ENCODE measurements at places on chromosomes 16 and 17.

DNA sequence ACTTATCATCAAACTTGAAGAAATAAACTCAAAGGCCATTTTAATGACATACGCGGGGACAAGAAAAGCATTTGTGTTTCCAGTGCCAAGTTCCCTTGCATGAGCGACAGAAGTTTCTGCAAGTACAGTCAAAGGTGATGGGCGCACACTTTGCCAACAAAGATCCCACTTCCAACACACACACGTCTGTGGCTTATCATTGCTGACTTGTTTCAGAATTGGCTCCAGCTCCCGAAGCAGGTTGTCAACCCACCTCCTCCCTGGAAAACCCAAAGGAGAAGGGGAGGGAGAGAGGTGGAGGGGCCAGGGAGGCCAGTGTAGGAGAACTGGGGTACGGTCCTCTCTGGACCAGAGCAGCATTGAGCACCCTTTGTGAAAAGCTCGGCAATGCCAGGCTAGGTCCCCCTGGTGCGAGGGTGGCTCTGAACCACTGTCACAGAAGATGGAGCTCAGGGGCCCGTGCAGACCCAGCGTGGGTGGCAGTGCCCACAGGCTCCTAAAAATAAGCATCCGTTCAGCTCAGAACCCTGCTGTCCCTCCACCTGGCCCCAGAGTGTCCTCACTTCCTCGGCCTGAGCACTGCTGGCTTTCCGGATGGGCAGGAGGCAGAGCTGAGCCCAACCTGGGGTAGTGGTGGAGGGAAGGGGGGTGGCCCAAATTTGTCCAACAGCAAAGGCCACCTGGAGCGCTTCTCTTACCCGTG, 33.2 kb downstream of the RBFOX3 start:
- no peak for DNase-seq

GRCh38 chr17:72142614-72143013, 21.8 kb downstream of the SOX9 start:
- DNase-seq = no peak

- no peak for DNase-seq
These were observed 591 bp downstream of the DHX38 start for GRCh38 chr16:72094266-72094610.

DNA sequence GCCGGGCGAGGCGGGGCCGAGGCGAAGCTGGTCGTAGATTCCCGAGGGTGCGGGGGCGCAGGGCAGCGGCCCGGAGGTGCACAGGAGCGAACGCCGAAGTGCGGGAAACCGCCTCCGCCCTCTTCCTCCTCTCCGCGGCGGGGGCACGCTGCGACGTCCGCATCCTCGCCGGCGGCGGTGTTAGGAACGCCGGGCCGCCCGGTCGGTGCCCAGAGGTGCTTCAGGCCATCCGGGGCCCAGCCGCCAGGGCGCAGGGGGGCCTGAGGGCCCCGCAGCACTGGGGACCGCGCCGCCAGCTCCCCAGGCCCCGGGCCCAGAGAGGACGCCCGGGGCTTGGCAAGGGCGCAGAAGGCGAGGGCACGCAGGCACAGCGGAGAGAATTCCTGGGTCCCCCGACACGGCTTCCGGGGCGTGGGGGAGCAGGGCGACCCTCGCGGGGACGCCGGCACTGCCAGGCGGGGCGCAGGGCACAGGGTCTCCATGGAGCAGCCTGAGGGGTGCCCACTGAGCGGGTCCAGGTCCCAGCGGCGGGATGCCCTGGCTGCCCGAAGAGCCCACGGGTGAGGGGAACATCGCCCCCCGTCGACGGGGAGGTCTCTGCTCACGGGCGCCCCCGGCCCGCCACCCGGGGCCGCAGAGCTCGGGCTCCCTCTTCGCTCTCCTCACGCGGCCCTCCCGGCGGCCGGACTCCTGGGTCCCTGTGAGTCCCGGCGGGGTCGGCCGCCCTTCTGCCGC, 576 bp downstream of the EPOP start:
- DNase-seq = no peak

DNA sequence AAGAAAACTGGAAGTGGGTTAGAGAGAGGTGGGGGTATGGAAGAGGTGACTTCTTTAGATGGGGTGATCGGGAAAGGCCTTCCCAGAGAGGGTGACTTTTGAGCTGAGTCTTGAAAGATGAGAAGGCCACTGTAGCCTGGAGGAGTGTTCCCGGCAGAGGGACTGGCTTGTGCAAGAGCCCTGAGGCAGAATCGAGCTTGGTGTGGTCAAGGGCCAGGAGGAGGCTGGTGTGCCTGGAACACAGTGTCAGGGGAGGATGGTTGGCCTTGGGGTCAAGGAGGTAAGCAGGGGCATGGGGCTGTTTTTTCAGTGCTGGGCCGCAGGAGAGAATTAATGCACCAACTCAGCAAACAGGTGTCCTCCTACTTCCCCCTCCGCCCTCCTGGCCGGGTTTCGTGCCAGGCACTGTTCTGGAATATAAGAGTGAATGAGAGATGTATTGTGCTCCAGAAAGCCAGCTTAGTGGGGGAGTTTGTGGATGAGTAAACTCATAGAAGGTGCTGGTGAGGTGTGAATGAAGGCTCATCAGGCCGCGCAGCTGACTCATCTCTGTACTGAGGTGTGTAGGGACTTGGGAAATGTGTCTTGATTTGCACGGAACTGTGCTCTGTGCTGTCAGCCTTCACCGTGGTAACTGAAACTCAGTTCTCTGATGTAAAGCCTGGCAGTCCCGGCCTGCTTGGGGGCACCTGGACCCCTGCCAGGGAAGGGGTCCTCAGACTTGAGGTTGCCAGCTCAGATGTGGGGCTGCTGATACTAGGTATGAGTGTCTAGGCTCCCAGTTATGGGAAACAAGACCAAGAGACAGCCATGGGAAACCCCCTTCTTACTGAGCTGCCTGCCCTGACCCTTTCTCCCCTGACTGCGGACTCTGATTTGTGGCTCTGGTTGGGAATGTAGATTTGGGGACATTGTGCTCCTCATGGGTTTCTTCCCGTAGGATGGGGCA, 15.3 kb downstream of the KSR1 start:
- no peak for DNase-seq

DNA sequence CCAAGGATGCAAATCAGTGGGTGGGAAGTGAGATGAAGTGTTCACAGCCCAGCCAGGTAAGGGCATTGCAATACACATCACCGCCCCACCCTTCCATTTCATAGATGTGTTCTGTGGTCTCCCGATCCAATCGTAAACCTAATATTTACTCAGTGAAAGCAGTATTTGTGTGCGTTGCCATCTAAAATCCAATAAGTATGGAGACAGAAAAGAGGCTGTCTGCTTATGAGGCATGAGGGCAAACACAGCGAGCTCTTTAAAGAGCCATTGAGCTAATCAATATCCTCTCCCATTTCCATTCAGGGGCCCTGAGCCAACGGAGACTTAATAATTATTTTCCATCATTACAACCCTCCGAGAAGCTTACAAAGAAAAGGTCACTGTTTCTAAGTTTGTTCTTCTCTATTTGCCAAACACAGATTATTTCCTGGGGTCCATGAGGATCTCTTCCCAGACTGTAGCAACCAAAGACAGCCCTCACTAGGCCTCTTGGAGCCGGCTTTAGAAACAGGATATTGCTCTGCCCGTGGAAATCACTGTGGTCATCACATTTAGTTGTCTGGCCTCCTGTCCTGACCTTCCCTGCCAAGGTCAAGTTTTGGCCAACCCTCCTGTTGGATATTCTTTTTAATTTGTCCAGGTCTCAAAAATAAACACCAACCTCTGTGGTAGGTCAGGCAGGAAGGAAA, 120.1 kb downstream of the SLC39A11 start:
- DNase-seq = no peak

DNA sequence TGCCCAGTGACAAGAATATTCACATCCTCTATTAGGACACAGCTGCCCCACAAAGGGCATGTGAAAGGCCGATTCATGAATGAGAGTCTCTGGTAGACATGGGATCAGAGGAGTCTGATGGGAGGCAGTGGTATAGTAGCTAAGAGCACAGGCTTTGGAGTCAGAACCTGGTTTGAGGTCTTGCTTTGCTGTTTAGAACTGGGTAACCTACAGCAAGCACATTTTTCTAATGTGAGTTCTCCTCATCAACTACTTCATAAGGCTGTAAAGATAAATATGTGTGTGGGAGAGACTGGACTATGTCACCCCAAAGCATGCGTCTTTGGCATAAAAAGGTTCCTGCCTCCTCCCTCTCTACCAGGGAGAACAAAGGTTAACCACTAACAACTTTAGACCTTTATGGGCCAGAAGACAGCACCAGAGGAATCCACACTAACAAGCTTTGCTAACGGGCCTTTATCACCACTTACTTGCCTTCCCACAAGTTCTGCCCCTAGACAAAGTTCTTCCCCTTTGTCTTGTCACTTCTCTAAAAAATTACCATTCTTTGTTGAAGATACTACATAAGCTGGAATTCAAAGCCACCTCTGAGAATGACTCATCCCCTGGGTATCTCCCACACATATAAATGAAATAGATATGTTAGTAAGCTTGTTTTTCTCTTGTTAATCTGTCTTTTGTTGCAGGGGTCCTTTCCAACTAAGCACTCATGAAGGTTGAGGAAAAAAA, 21.1 kb downstream of the CDR2 start:
- no peak for DNase-seq

GRCh38 chr17:77763023-77763422, 195.5 kb upstream of the TNRC6C start:
- no peak for DNase-seq

DNA sequence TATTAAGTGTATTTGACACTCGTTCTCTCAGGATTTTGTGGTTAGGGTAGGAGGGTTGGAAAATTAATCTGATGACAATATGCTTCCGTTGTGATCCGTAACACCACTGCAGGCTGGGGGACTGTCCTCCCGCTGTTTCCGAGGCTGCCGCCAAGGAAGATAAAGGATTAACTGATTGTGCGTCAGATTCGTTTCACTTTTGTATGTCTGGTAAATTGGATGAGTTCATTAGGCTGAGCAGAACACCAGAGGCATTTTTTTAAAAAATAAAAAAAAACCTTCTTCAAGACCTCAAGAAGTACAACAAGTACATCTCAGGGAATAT, 486.7 kb upstream of the SALL1 start:
- no peak for DNase-seq

DNA sequence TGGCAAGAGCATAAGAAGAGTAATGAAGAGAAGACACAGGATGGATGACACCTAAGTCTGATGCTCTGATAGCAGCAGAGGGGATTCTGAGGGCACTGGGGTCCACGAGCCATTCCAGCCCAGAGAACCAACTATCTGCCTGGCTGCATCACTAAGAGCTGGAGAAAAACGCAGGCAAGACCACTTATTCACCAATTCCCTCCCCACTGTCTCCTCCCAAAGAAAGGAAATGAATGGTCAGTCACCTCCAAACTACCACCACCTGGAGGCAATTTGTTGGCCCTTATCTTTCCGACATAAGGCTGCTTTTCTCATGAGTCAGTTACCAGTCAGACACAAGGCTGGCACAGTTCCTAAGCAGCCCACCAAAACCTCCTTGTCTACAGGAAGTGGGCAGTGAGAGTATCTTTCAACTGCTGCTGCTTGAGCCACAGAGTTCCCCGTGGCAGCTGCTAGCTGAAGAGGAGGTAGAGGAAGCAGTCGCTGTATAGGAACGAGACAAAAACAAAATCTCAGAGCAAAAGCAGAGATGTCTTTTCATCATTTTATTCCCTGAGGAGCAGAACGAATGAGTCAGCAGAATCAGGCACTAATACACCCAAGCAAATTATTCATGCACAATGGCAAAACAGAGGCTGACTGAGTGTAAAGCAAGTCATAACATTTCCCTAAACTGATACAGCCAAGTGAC, 111.1 kb downstream of the SMG6 start:
- DNase-seq = peak; percentile 96

DNA sequence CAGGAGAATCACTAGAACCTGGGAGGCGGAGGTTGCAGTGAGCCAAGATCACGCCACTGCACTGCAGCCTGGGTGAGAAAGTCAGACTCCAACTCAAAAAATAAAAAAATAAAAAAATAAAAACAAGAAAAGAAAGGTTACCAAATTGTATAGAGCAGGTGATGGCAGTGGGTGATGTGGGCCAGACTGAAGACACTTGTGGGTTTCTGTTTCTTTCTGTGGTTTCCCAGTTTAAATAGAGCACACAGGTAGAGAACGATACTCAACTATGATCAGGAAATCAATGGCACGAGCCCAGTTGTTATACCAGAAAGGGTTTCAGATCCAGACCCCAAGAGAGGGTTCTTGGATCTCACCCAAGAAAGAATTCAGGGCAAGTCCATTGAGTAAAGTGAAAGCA, 32.6 kb downstream of the NUBP1 start:
- no peak for DNase-seq

GRCh38 chr17:12768255-12768654, 21.0 kb upstream of the ARHGAP44 start:
- DNase-seq = no peak

DNA sequence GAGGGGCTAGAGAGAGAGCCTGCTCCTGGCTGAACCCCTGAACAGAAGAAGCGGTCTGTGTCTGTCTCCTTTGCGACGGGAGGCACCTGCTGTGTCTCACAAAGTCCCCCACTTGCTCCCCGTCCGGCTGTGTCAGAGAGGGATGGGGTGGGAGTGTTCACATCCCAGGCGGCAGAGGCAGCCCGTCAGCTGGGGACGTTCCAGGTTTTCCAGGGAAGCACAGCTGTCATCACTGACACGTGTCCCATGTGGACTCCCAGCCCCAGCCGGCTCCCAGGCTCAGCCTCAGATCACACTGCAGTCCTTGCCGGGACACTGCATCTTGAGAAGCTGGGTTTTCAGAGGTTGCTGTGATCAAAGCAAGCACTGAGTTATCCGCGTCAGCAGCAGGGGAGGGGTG, 1.6 kb downstream of the TELO2 start:
- DNase-seq = no peak

DNA sequence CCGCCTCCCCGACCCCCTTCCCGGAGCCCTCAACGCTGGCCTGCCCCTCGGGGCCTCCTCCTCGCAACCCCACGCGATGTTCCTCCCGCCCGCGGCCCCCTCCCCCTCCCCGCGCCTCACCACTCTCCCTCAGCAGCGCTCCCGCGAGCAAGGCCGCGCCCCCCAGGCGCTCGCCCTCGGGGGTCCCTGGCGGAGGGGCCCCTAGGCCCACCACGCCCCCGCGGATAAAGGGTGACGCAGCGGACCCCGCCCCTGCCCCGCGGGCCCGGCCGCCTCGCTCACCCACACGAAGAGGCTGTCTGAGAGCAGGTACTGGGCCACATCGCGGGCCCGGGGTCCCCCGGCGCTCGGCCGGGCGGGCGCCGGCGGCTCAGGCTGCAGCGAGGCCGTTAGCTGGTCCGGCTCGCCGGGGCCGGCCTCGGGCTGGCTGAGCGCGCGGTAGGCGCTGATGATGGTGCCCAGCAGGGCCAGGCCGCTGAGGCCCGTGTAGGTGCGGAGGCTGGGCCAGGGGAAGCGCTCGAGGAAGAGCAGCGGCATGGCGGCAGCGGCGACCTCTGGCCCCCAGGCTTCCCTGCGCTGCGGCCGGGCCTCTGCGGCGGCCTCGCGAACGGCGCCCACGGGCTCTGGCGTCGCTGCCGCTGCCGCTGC, 430 bp downstream of the AMFR start:
- DNase-seq = no peak

DNA sequence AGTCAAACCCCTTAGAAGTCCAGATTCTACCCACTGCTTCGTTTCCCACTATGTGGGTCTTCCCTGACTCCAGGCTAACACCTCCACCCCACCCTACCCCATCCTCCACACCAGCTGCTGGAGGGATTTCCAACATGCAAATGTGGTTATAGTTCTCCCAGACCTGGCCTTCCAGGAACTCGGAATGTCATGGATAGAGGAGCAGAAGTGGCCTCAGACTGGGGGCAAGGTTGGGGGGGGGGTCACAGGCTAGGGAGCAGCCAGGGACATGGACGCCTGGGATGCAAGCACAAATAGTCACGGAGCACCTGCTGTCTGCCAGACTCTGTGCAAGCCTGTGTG, 2.0 kb downstream of the CAMKK1 start:
- DNase-seq = no peak

Measured in SW 1271 (cell line).